Foreskin keratinocyte (primary cell): ENCODE measurements at places on chromosomes 5 and 9.
A peak's percentile ranks its signal among the peaks of the same experiment; 100 is the strongest.

DNA sequence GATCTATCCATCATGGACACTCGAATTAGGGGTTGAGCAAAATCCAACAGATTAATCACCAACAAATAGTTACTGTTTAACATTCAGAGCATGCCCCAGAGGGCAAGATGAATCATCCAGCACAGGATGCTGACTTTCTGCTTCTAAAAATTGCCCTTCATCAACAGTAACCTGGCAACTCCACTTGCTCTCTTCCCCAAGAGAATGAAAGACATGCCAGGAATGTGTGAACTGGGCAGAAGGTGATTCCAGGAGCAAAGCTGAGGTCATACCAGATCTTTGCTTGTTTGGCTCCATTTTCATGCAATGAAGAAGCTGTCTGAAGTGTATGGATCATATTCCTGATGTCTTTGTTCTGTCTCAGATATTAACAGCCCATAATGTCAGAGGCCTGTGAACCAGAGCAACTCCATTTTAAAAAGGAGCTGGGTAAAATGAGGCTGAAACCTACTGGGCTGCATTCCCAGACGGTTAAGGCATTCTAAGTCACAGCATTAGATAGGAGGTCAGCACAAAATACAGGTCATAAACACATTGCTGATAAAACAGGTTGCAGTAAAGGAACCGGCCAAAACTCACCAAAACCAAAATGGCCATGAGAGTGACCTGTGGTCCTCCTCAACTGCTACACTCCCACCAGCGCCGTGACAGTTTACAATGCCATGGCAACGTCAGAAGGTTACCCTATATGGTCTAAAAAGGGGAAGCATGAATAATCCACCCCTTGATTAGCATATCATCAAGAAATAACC lies 2.5 kb upstream of the ZNF367 start:
- peak; percentile 96 for DNase-seq

DNA sequence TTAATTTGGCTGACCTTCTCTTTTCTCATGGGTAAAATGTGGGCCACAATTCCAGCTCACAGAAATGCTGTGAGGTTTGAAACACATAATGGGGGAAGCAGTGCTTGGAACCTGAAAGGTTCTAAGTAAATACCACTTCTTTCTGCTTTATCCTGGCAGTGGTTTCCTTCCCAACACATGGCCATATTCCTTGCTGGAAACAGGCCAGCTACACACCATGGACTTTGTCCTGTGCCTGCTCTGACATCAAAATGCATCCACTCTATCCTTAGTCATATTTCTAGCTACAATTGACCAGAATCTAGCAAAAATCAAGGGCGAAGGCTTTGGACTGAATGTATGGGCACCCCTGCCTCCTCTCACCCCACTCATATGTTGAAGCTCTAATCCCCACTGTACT lies 93.1 kb upstream of the TRPC7 start:
- DNase-seq, result no peak

GRCh38 chr5:119055294-119055693 lies 15.6 kb upstream of the DMXL1 start:
- no peak for DNase-seq

DNA sequence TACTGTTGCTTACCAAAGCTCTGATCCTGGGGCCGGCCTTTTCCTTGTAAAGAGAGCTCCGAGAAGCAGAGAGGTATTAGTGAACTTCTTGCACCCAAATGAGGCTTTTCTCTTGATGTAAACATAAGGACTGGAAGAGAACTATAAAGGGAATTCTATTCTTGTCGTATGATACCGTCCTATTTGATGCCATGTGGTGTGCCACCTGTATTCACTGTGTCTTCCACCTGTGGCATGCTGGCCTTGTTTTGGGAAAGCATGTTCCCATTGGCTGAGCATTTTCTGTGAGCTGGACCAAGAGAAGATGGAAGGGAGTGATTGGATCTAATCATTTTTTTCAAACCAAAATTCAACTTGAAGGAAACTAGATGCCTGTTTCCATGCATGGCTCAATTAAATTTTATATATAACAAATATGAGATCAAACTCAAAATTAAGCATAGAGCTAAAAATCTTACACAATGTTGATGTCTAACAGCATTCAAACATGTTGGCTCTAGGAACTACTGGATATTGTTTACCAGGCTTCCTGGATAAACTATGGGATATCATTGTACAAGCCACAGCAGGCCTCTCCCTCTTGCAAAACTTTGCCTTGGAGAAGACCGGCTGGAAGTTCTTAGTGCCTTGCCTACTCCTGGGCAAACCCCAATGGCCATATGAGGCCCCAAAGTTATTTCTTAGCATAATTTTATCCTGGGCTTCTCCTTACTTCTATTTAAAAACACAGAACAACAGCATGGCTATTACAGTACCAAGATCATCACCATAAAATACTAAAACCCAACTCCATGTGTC lies 115.3 kb downstream of the TSSK1B start:
- DNase-seq, result peak; percentile 54

- DNase-seq, result no peak
Measured at GRCh38 chr9:129242971-129243561, 65.0 kb upstream of the IER5L start.

DNA sequence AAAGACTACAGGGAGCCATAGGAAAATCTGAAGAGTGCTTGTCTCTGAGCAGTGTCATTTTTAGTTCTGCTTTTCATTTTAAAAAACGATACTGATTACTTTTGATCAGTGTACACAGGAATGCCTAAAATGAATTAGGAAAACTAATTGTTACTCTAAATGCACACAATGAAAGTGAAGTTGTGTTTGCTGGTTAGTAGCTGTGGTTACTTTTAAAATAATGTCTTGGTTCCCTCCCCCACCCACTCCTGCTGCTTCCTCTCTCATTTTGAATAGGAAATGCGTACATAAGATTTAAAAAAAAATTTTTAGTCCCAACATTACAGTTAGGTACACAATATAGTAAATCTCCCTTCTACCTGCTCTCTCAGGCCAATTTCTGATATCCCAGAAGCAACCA lies 47.5 kb upstream of the PLPP1 start:
- DNase-seq, result no peak

GRCh38 chr5:65823845-65824445 lies 101.9 kb downstream of the NLN start:
- no peak for DNase-seq

- no peak for DNase-seq
Measured at GRCh38 chr5:132662925-132663770, 5.2 kb downstream of the IL13 start.

DNA sequence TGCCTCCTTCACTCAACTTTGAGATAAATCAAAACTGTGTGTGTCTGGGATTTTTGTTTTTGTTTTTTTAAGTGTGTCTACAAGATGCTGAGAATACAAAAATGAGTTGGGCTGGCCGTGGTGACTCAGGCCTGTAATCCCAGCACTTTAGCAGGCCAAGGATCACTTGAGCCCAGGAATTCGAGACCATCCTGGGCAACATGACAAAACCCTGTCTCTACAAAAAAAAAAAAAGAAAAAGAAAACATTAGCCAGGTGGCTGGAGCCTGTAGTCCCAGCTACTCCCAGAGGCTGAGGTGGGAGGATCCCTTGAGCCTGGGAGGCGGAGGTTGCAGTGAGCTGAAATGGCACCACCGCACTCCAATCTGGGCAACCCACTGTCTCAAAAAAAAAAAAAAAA lies 21.0 kb downstream of the HNRNPK start:
- no peak for DNase-seq

- no peak for DNase-seq
Measured at GRCh38 chr5:132000677-132001453, 10.6 kb downstream of the ACSL6 start.

DNA sequence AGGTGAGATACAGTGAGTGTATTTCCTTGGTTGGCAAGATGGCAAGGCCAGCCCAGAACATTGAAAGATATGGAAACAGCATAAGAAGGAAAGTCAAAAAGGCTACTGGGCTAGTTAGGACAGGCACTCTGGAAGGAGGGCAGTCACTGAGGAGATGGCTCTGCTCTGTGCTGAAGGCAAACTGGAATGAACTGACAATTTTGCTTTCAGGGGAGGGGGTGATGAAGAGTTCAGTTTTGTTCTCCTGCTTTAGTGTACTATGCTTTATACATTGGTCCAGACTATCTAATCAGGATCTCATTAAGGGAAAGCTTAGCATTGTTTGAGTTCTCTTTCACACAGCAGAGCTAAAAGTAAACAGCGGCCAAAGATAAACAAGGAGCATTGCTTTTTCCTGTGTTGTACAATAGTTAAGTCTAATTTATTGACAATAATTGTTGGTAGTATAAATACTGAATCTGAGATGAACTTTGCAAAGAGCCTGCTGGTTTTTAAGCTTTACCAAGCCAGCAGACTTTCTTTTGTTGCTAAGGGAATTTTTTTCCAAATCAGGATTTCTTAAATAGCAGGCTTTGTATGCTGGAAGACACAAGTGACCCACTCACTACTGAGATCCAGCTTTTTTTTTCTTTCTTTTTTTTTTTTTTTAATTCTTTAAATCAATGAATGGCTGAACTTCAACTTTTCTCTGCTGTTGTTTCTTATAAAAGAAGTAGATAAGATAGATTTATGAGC lies 355.5 kb downstream of the ARRDC3 start:
- no peak for DNase-seq

GRCh38 chr9:114777821-114778609 lies 27.8 kb downstream of the TNFSF15 start:
- DNase-seq, result no peak

DNA sequence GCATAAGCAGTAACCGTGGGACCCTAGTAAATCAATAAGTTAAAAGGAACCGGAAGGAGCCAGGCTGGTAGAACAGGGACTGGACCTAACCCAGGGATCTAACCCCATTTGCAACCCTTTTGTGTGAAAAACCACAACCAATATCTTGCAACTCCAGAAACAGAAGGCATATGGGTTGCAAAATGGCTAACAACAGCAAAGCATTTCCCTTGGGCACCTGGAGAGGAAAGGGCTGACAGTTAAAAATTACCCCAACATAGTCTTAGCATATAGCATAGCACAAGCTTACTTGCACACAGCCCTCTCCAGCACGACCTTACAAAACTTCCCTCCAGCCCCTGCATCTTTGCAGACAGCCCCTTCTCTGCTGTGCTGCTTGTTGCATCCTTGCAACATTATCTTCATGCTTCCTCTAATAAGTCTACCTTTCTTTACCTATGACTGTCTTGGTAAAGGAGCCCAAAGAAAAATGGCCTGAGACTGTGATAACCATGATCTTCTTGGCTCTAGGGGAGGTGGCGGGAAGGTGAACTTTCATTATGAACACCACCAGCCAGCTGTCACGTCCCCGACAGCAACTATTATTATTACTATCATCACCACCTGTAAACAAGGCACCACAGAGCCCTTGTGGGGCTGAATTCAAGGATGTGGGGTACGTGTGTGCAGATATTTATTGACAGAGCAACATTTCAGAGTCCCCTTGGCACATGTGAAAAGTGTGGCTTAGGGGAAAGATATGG lies 49.8 kb downstream of the PRRC1 start:
- no peak for DNase-seq

DNA sequence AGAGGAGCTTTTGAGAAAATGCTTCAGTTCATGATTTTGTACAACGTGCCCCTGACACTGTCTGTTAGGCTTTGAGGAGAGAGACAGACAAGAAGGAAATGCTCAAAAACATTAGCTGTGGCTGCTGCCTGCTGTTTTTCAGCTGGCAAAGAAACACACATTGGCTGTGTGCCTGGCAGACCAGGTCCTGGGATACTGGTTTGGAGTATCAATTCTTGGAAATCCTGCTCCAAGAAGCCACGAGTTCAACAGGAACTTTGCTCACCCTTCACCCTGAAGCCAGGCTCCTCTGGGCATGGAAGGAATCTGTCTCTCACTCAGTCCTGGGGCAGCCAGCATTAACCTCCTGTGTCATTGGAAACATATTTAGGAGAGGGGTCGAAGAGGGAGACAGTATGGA lies 245.5 kb downstream of the AUH start:
- no peak for DNase-seq

GRCh38 chr9:14316602-14317300 lies 2.8 kb upstream of the NFIB start:
- no peak for DNase-seq

GRCh38 chr5:145806923-145807322 lies 28.2 kb downstream of the PRELID2 start:
- no peak for DNase-seq

DNA sequence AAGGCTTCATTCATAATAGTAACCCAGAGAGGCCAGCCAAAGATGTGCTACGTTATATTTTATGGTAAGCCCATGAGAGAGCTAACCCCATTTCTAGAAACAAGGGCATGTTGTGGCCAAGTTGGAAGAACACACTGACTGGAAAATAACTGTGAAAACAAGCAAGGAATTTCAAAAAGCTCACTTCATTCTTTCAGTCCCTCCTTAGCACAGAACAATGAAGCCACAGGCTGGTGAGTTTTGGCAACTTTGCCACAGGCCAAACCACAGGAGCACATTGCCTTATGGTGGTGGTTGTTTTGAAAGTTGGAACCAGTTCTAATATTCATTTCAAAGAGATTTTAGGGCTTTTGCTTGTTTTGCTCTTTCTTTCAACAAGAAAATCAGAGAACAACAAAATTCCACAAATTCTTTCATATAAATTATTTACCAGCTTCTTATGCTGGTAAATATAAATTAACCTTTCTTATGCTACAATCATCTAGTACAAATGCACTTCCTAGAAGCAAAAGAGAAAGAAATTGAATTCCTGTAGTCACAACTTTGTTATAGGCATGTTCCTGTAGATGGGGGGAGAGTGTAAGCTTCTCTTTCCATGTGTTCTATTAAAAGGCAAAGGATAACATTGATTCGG lies 225.4 kb upstream of the RFX3 start:
- peak; percentile 20 for DNase-seq

DNA sequence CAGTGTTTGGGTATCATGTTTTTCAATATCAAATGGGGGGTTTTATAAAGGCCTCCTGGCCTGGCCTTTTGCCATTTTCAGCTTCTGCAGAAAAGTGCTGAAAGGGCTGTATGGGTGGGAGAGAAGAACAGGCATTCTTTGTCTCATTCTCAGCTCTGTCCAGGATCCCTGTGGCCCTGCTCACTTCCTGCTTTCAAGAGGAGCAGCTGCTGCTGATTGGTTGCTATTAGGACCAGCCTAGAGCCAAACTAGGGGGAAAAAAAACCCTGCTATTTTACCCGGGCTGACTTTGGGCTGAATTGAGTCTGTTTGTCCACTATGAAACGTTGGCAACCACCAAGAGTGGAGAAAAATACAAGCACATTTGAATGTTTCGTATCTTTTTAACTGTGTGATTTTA lies 117.1 kb downstream of the CMYA5 start:
- no peak for DNase-seq

DNA sequence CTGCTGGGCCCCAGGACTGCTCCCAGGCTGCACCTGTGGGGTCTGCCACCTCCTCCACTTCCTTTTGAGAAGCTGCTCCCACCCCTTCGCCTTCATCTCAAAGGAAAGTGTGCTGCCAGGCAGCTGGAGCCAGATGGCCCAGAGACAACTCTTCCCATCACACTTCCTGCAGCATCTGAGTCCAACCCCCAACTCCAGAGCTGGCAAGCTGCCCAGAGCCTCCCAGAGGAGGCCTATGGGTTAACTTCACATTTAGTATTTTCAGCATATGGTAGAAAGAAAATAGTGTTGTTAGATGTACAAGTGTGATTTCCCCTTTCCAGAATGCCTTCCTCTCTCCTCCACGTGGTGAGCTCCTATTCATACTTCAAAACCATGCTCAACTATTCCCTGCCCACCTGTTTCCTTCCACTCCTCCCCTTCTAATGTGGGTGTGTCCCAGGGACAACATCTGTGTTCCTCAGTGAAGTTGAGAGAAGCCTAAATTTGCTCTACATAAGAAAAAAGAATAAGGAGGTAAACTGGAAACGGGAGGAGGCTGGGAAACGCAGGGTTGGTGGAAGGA lies 38.6 kb upstream of the KCNMB1 start:
- DNase-seq, result no peak
